Activated T-helper 1 cell treated with Interleukin-2 at 50 U/mL for 16 hours (primary cell): ENCODE measurements at places on chromosomes 4 and X.

GRCh38 chrX:78455901-78456300 lies 128.5 kb upstream of the CYSLTR1 start:
- no peak for DNase-seq

DNA sequence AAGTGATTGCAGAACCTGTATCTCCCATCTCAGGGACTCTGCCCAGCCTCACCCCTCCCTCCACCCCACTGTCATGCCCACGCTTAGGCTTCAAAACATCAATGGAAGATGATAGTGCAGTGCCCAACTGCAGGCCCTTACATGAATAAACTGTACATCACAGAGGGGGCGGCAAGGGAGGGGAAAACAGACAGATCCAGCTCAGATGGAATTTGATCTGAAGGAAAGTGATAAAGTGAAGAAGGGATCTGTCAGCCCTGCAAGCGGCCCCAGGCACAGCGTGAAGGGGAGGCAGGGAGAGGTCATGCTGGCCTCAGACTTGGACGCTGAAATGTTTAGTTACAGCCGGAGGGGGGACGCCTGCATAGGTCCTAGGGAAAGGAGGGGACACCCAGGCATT lies 38.5 kb downstream of the GYG2 start:
- DNase-seq = no peak

GRCh38 chrX:70481471-70482270 lies 37.0 kb downstream of the DLG3 start:
- no peak for DNase-seq

GRCh38 chrX:111170017-111170416 lies 74.0 kb downstream of the PAK3 start:
- no peak for DNase-seq

DNA sequence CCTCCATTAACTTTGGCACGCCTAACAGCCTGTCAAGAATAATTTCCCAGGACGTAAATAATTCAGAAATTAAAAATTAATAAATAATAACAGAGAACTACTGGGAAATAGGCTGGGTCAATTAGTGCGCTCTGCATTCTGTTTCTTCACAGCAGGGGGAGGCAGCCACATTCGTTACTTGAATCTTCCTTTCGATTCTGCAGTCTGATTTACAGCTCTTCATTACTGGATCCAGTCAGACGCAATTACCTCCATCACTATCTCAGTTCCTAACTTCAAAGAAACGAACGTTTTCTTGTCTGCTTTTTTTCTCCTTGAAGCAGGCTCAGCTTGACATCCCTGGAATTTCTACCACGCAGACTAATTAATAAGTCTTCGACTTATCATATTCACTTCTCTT lies 9.0 kb upstream of the RPL34 start:
- DNase-seq = no peak

DNA sequence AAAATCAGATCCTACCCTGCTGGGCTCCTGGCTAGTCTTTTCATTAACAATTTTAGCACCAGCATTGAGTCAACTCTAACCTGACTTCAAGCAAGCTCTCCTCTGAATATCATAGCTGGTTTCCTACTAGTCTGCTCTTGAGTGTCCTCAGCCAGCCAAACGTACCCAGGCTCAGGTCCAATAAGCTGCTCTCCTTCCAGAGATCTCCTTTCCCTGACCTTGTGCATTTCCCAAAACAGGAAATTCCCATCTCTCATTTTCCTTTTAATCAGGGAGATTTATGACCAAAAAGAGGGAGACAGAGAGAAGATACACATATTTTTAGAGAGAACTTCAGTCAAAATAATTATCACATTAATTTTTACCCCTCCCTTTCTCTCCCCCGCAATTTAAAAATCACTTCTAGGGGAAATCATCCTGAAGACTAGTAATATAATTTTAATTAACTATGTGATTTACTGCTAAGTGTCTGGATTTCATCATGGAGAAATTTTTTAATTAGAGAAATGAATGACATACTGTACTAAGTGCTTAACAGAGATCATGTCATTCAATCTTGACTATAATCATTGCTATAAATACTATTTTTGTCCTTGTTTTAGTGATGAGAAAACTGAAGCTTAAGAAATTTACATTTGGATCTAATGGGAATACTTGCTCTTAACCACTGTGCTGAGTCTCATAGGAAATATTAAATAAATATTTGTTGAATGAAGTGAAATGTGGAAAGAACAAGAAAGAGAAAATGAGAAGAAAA lies 421.7 kb upstream of the INTU start:
- DNase-seq = no peak

- DNase-seq = no peak
Measured at GRCh38 chr4:122479935-122480416, 23.5 kb upstream of the IL2 start.

- no peak for DNase-seq
Measured at GRCh38 chr4:1776521-1777161, 16.5 kb upstream of the FGFR3 start.

DNA sequence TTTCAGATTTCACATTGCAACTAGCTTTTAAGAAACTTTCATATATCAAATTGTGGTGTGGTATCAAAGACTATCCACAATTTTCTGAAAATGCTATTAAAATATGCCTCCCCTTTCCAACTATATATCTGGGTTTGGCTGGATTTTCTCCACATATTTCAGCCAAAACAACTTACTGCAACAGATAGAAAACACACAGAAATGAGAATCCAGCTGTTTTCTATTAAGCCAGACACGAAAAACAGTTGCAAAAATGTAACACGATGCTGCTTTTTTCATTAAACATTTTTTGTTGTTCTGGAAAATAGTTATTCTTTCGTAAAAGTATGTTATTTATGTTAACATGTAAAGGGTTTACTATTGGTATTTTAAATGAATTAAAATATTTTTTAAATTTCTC lies 33.1 kb downstream of the DCTD start:
- DNase-seq = no peak

DNA sequence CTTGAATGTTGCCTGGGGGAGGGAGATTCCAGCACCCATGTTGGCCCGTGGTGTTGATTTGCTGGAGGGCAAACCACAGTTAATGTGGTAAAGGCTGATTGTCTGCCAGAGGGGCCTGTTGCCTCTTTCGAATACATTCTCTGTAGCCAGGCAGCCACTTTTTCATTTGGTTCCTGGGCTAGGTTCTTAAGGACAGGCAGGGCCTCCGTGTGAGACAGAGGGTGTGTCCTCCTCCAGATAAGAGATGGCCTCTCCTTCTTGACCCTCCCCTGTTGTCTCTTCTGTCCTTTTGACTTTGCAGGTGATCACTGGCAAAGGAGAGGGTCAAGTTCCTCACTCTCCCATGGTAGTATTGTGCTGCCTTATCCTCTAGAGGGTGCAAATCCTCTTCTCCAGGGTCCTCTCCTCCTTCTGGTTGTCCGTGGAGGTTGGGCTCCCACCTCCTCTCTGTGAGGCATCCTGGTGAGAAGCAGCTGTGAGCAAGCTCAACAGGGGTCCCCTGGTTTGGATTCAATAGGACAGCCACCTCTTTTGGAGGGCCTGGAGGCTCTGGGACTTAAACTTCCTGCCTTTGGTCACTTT lies 44.9 kb downstream of the ZNF182 start:
- no peak for DNase-seq

DNA sequence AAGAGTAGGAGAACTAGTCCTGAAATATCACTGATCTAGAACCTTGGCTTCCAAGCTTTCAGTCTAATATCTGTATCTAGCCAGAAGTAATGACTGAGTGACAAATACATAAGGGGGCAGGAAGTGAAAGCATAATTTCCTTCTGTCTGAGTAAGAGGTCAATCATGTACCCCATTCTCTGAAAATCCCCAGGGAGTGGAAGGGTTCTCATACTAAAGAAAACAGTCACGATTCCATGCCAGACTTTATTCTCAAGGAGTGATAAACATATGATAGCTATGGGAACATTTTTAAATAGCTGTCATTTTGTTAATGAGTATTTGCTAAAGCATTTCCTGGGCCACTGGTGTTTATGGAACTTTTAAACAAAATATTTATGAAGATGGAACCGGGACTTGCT lies 308.5 kb downstream of the ARHGAP24 start:
- no peak for DNase-seq

DNA sequence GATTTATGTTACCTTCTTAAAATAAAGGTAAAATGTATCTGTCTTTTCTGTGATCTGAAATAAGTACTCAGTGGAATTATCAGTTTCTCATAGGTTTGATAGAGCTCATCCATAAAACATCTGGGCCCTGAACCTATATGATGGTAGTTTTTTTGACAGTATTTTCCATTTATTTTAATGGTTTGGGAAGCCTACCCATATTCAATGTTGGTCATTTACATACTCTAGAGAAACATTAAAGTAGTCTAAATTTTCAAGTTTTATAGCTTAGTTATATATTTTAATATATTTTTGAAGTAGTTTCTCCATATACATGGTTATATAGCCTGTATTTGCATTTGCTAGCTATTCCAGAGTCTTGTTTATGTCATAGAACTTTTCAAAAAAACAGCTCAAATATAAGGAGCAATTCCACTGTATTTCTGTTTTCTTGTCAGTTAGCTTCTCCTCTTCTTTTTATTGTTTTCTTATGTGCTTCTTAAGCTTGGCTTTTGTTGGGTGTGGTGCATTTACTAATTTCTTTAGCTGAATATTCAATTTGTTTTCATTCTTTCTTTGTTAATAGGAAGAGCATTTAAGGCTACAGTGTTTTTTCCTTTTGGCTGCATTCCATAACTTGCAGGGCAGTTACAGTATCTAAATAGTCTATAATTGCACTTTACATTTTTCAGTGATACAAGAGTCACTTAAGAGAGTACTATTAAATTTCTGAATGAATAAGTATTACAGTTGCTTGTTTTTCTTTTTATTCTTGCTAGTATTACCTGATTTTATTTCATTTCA lies 181.4 kb downstream of the DKK2 start:
- DNase-seq = no peak

DNA sequence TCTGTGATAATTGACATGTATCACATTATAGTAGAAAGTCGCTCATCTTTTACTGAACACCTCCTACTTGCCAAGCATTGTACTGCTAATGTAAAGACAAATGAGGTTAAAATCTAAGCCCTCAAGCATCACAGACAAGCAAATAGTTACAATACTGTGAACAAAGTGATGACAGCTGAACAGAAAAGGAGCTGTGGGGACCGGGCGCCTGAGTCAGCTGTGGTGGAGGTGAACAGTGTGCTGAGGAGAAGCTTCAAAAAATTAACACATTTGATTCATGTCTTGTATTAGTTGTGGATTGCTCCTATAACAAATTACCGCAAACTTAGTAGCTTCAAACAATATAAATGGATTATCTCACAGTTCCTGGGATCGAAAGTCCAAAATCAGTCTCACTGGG lies 124.3 kb downstream of the MAPK10 start:
- DNase-seq = no peak

DNA sequence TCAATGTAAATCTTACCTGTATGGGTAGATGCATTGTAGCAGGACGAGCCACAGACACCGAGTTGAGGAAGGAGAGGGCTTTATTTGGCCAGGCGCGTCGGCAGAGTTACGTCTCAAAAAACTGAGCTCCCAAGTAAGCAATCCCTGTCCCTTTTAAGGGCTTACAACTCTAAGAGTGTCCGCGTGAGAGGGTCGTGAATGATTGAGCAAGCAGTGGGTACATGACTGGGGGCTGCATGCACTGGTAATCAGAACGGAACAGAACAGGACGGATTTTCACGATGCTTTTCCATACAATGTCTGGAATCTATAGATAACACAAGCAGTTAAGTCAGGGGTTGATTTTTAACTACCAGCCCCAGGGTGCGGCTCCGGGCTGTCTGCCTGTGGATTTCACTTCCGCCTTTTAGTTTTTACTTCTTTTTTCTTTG lies 524.9 kb upstream of the HTR2C start:
- DNase-seq = no peak

GRCh38 chr4:139934057-139934707 lies 219.8 kb downstream of the MAML3 start:
- DNase-seq = no peak

DNA sequence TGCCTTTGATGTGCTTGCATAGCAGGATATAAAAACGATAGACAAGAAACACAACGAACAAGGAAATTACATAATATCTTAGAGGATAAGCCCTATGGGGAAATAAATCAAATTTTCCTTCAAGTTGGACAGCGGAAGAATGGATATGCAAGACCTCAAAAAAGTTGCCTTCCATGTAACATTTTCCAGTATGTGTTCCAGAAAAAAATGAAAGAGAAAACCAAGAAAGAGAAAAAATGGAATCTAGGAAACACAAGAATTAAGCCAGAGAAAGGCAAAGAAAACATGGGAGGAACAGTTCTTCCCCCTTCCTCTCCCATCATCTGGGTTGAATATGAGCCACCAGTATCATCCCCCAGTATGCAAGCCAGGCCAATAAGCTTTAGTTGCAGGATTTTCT lies 34.6 kb upstream of the MID1 start:
- no peak for DNase-seq

DNA sequence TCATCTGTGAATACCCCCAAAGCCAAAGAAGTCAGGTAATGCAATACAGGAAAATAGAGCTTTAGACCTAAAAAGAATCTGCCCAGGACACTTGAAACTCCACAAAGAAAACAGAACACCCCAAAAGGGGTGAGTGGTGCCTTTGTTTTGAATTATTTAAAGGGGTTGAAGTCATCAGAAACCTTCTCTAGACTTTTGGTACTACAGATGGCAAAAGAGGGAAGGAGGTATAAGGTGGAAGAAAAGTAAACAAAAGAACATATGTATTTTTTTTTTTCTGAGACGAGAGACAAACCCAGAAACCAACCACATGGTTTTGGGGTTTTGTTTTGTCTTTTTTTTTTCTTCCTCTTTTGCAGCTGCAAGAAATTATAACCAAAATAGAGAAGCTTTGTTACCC lies 1477.8 kb downstream of the C4orf33 start:
- no peak for DNase-seq

DNA sequence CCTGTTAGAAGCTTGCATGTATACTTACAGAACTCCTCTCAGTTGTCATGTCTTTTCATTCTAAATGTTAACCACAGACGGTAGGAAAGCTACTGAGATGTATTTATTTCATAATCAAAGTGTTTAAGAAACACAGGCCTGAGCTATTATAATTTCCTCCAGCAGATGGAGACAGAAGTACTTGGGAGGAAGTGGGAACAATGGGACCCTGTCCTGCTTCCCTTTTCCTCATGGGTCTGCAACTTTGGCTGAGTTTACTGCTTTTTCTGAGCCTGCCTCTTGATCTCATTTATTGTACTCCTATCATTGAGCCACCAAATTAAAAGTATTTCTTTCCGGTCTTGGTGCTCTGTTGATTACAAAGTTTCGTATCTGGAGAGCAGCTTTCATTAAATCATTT lies 67.7 kb upstream of the SPANXN2 start:
- no peak for DNase-seq

- no peak for DNase-seq
Measured at GRCh38 chr4:187685247-187685646, 310.3 kb upstream of the ZFP42 start.

- peak; percentile 8 for DNase-seq
Measured at GRCh38 chrX:80808881-80809411, 731 bp downstream of the BRWD3 start.

- DNase-seq = peak; percentile 78
Measured at GRCh38 chr4:99946356-99947189, at the start of gene DNAJB14. DNAJB14 (minus strand) TSS chr4:99946618; CDS start chr4:99946571, 47 bp downstream.

DNA sequence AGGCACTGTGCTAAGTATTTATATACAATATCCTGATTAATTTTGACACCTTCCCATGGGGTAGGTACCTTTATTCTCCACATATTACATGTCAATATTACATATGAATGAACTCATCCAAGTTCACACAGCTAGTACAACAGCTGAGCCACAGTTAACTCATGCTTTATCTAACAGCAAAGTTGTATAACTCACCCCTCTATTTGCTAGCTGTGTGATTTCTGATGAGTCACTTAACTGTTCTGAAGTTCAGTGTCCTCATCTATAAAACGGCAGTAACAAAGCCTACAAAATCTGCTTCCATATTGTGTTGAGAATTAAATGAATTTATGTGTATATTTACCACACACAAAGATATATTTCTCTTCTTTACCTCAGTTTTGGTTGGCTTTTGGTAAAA lies 48.2 kb upstream of the KDR start:
- DNase-seq = no peak
